ENCODE measurements at places on chromosomes 4 and X.

DNA sequence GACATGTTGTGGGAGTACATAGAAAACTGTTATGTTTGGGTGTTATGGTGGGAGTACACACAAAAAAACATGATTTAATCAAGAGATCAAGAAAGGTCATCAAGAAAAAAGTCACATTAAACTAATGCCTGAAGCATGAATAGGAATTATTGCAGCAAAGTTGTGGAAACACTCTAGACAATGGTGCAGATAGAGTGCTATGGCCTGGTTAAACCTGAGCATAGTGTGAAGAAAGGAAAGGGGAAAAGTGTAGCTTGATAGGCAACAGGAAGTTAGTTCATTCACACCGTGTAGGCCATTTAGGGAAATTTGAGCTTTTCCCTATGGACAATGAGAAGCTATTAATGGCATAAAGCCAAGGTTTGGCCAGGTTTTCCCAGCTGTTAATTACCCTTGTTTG lies 162.1 kb upstream of the EMCN start:
- no peak for DNase-seq

DNA sequence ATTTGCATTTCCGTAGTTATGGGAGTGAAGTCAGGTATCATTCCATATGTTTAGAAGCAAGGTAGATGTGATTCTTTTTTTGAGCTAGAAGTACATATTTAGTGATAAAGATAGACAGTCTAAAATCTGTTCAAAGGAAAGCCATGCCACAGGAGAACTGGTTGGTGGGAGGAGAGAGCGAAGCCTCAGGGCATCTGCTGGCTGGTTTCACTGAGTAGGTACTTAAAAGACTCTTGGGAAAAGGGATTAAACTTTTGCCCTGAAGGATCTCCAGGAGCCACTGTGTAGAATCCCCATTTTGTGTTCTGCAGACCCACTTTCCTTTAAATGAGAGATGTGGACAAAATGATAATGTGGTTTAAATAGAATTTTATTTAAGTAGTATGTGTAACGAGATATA lies 89.6 kb downstream of the SHROOM2 start:
- DNase-seq, result no peak

GRCh38 chr4:101647710-101648034 lies 142.9 kb upstream of the BANK1 start:
- DNase-seq, result no peak

- DNase-seq, result no peak
Observed at GRCh38 chrX:107878106-107878505, 52.4 kb downstream of the MID2 start.

DNA sequence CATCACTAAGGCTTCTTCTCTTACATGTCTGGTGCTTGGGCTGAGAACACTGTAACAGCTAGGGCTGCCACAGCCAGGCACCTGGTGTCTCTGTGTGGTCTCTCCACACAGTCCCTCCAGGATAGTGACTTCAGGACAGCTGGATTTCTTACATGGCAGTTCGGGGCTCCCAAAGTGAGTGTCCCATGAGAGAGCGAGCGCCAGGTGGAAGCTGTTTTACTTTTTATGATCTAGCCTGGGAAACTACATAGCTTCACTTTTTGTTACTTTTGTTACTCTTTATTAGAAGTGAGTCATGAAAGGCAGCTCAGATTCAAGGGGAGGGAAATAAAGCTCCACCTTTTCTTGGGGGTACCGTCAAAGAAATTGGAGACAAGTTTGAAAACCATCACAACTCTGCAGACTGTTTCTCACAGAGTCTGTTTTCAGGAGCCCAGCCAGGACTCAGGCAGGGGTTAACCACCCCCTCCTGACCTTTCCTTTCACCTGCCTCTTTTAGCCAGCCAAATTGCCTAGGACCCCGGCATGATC lies 373.0 kb downstream of the MID1IP1 start:
- no peak for DNase-seq

DNA sequence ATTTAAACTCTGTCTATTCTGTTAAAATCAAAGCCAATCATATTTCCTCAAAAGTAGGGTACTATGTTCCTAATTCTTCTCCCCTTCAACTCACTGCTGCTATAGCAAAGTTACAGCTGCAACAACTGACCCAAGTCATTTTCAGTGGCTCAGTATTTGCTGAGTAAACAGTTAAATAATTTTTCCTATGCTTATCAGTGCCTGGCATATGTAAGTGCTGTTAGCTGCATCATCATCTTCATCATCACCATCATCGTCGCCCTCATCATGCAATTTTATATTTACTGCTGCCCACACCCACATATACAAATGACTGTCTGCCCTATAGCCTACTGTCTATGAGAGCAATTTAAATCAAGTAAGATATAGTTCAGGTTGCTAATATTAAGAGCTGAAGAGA lies 21.9 kb downstream of the COQ2 start:
- DNase-seq, result no peak

- no peak for DNase-seq
Observed at GRCh38 chr4:52019936-52020657, at the start of gene LRRC66. LRRC66 (minus strand) TSS chr4:52020363; CDS start chr4:52017613, 2,750 bp downstream.

DNA sequence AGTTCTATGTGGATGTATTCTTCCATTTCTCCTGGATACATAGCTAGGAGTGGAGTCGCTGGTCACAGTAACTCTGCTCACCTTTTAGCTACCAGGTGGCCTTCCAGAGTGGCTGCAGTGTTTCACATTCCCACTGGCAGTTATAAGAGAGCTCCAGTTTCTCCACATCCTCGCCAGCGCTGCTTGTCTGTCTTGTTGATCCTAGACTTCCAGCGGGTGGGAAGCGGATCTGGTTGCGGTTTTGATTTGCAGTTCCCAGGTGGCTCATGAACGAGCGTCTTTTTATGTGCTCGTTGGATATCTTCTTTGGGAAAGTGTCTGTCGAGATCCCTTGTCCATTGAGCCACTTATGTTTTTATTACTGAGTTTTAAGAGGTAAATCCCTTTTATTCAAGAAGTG lies 11.6 kb downstream of the TACC3 start:
- no peak for DNase-seq

- no peak for DNase-seq
Observed at GRCh38 chr4:6873291-6873690, 36.3 kb upstream of the TBC1D14 start.

DNA sequence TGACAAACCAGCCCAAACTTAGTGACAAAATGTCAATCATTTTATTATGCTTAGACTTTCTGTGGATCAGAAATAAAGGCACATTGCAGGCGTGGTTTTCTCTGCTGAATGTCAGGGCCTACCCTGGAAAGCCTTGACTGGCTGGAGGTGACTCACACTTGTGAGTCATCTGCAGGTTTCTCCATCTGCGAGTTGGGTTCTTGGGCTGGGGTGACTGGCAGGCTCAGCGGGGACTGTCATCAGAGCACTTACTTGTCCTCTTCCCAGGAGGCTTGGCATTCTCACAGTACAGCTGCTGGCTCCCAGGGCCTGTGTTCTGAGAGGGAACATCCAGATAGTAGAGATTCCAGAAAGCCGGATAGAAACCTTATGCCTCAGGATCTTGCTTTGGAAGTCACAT lies 153.8 kb upstream of the AGA start:
- no peak for DNase-seq

DNA sequence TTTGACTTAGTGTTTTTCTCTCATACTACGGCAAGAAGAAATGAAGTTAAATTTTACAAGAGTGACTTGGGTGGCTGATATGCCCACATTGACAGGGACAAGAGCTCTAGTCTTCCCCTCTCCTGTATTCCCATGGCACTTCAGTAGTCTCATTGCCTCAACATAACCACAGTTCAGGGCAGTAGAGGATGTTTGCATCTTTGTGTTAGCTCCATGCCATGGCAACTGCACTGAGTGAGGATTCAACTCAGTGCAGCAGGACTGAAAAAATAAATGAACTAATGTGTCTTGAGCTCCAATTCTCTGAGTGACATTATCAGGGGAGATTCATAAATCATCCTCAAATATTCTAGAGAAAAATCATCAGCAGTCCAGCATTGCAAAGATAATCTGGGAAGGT lies 78.8 kb downstream of the TET2 start:
- no peak for DNase-seq

- DNase-seq, result no peak
Observed at GRCh38 chr4:175460414-175460813, 351.6 kb downstream of the GPM6A start.

- no peak for DNase-seq
Observed at GRCh38 chrX:22788221-22788620, 211.5 kb upstream of the DDX53 start.

DNA sequence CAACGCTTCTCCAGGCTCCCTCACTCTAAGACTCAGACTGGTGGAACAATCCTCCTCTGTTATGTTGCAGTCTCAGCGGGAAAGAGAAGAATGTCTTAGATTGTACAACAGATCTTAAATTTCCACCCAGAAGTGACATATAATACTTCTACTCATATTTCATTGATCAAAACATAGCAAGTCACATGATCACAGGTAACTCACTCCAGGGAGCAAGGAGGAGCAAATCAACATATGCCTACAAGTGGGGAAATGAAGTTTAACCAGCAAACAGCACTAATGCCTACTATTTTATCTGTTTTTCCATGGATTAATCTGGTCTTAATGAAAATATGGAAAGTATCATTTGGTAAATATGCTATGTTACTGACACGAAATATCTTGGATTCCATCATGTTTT lies 819.8 kb downstream of the CCSER1 start:
- no peak for DNase-seq

DNA sequence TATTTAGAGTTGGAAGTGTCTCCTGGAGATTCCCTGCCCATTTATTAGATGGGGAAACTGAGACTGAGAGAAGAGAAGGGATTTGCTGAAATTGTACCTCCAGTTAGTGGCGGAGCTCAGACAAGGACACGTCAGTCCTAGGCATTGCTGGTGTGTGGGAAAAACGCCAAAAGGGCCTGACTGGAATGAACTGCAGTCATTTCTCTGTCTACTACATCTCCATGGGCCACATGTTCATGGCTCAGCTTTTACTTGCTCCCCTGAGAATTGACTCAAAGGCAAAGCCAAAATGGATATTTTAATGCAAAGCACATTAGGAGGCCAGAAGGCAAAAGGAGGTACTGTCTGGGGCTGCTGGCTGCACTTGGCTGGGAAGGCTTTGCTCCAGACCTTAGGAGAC lies 3.9 kb downstream of the TFDP3 start:
- no peak for DNase-seq

DNA sequence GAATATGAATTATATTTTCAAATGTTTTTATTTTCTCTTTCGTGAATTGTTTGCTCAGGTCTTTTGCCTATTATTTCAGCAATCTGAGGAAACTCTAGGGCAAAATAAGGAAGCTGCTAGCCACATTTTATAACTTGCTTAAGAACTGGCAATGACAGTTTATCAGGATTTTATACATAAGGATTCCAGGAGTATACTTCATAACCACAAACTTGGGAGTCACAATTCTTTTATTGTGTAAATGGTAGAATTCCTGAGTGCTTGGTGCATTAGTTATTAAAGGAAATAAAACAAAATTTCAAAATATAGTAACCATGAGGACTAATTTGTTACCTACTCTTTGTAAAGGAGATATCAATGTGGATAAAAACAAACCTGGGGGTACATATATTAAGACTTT lies 54.4 kb downstream of the PALLD start:
- DNase-seq, result no peak

- DNase-seq, result no peak
Observed at GRCh38 chrX:105975382-105975781, 63.1 kb downstream of the SERPINA7 start.

DNA sequence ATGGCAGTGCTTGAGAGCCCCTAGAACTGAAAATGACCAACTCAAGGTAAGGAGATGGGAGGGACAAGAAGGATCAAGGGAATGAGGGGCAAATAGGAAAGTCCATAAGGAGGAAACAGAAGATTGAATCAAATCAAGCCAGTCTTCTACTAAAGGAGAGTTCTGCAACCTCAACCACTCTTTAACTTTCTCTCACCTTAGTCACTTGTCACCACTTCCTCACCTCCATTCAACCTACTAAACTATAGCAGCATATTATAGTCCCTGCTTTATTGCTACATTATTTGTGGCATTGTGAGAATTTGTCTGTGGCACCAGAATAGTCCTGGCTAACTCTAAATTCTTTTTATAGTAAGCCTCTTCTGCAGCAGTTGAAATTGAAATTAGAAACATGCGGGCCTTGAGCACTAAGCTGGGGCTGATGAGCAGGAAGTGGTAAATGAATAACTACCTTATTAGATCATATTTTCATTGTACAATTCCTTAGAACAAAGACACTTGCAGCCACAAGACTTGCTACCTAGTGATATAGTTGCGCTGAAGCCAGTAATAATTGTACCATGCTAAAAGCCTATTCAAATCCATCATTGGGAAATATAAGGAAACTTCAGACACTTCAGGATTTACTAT lies 336.9 kb downstream of the ZNF674 start:
- DNase-seq, result no peak

- DNase-seq, result no peak
Observed at GRCh38 chr4:104677116-104677515, 182.4 kb upstream of the CXXC4 start.

- DNase-seq, result no peak
Observed at GRCh38 chrX:100674705-100675104, 30.7 kb downstream of the SRPX2 start.

GRCh38 chr4:4818415-4819212 lies 40.9 kb upstream of the MSX1 start:
- no peak for DNase-seq

DNA sequence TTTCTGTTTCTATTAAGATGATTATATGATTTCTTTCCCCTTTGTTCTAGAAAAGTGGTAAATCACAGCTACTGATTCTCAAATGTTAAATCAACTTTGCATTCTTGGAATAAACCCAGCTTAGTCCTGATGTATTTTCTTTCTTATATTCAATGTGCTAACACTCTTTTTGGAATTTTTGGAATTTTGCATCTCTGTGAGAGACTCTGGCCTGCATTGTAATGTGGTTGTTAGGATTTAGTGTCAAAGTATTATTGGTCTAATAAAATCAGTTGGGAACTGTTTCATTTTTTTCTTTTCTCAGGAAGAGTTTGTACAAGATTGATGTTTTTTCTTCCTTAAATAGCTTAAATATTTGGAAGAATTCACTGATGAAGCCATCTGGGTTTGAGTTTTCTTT lies 109.6 kb downstream of the KIT start:
- DNase-seq, result no peak

- no peak for DNase-seq
Observed at GRCh38 chr4:112340023-112340422, 42.9 kb downstream of the ALPK1 start.

DNA sequence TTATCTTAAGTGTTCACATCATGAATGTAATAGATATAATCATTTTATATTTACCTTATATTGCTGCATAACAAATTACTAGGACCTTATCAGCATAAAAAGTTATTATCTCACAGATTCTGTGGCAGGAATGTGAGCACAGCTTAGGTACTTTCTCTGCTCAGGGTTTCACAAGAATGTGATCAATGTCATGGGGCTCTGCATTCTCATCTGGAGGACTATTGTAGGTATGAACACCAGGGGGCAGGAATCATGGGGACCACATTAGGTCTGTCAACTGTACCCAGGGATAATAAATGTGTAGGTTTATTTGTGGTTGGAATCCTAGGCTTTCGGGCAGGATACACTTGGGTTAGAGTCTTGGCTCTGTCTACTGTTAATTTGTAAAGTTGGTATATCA lies 519.2 kb downstream of the ARAP2 start:
- DNase-seq, result no peak

GRCh38 chrX:42495139-42495538 lies 282.8 kb downstream of the PPP1R2C start:
- DNase-seq, result no peak
